ENCODE measurements at places on chromosomes 6 and 20.
A peak's percentile ranks its signal among the peaks of the same experiment; 100 is the strongest.

- DNase-seq: no peak
These were observed 19.3 kb downstream of the UST start for GRCh38 chr6:148765898-148766808.

DNA sequence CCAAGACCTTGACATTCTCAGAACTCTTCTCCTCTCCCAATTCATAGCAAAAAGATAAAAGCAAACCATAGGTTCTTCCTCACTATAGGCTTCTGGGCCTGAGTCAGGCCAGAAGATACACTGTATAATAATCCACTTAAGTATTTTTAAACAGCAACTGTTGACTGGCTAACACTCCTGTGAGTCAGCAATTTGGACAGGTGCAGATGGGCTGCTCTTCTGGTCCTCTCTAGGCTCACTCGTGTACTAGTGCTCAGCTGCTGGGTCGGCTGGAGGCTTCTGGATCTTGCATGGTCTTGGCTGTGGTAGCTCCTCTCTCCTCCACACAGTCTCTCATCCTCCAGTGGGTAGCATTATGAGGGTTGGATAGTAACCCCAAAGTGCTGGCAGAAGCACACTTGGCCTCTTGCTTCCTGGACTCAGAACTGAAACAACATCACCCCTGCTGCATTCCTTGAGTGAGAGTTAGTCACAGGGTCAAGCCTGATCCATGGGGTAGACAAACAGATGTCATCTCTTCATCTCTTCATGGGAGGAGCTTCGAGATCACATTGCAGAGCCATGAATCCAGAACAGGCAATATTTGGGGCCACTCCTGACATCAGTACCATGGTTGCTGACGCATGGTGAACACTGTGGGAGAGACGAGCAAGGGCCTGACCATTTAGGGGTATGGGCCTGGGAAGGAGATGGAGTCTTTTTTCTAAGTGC, 86.9 kb downstream of the C6orf118 start:
- DNase-seq: no peak

DNA sequence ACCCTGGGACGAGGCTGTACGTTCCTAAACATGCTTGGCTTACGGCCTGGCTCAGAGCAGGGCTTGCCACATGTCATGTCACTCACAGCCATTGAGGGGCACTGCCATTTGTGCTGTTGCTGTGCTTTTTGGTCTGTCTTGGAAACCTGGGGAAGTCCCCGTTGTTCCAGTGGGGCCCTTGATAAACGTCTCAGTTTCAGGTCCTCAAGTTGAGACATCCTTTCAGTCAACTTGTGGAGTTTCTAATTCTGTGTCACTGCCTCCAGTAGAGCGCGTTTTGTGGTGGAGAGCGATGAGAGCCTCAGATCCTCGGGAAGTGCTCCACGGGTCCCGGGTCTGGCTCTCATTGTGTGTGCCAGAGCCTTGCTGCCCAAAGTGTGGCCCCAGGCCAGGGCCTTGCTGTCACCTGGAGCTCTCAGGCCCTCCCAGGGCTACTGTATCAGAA, 43.0 kb upstream of the CCR6 start:
- DNase-seq: no peak

DNA sequence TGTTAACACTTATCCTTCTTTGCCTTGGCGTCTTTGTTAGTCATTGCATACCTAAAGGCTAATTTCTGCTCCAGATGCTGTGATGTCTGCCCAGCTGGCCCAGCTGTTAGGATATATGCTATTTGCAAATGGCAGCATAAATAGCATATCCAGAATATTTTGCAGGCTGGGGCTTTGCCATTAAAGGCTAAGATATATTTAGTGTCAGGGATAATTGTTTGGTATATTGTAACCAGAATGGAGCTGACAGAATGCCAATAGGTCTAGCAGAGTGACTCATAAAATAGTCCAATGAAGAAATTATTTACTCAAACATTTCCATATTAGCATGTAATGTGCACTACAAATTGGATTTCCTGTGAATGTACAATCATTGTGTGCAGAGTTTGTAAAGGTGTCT, 584.1 kb upstream of the FLRT3 start:
- no peak for DNase-seq

- DNase-seq: peak; percentile 54
These were observed 4.6 kb upstream of the GJB7 start for GRCh38 chr6:87333591-87334181.

DNA sequence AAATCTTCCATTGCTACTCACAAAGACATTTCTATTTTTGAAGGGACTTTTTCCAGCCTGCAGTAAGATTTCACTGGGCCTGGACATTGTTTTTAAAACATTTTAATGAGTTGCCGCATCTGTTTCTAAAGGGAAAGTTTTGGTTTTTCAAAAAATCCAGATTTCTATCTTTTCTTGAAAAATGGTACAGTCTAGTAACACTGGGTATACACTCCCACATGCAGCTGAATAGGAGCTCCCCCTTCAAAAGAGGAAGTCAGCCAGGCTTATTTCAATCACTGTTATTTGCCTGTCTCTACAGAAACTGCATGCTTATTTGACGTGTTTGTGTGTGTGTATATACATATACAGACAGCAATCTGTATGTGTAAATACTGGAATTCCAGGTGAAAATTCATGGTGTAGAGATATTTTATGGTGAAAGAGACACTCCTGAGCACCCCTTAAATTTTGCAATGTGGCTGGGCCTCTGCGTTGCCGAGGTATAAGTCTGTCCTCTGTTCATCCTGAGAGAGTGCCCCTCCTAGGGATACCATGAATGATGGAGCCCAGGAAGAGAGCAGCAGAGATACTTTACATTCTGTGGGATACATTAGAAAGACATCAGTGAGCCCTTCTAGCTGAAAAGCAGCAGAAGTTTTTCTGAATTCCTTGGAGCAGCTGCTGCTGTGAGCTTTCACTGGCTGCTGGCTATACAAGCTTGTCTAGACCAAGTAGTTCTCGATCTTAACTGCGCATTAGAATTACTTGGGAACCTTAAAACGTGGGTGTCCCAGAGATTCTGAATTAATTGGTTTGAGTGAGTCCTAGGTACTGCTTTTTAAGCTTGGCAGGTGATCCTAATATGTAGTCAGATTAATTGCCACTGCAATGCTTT, 12.0 kb upstream of the ABRACL start:
- DNase-seq: no peak

DNA sequence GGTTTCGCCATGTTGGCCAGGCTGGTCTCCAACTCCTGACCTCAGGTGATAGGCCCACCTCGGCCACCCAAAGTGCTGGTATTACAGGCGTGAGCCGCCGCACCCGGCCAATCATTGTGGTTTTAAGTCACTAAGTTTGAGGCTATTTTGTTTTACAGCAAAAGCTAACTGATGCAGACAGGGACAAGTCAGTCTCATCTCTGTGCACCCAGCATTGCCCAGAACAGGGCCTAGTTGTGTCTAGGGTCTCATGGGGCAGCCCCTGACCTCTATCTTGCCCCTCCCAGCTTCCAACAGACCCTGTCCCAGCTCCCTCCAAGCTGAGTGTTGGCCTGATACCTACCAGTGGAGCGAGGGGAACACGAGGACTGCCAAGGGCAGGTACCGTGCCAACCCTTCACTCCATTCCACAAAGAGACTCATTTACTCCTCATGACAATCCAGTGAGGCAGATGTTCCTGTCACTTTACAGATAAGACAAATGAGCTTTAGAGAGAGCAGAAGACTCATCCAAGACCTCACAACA, 8.9 kb upstream of the RBCK1 start:
- no peak for DNase-seq

- DNase-seq: peak; percentile 84
These were observed 31.4 kb upstream of the MARCKS start for GRCh38 chr6:113825781-113826180.

DNA sequence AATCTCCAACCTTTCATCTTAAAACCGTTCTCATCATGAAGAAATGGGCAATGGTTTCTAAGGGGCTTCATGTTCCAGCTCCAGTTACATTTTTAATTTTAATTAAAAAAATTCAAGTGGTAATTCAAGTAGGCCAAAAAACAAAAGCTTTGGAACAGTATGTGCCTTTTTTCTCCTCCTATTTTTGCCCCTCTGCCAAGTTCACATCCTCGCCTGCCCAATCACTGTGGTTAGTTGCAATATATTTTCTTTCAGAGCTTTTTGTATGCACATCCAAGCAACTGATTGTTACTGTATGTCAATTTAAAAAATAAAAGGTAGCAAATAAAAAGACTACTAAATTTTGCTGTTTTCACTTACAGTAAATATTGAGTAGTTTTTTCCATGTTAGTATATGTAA, 99.8 kb upstream of the B3GAT2 start:
- no peak for DNase-seq

DNA sequence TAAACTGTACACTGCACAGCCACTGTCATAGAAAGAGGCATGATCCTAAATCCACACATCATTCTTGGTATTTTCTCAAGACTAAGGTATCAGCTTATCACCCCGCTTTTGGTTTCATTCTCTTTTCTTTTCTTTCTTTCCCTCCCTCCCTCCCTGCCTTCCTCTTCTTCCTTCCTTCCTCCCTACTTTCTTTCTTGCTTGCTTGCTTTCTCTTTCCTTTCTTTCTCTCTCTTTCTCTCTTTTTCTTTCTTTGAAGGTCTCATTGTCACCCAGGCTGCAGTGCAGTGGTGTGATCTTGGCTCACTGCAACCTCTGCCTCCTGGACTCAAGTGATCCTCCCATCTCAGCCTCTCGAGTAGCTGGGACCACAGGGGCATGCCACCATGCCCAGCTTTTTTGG, 81.1 kb downstream of the MAP7 start:
- no peak for DNase-seq
